Right lobe of liver (tissue), 6 donors: ENCODE measurements at places on chromosomes 16 and 17.

- DNase-seq, result no peak
These were observed 190.0 kb downstream of the C16orf95 start for GRCh38 chr16:87127061-87127765.

DNA sequence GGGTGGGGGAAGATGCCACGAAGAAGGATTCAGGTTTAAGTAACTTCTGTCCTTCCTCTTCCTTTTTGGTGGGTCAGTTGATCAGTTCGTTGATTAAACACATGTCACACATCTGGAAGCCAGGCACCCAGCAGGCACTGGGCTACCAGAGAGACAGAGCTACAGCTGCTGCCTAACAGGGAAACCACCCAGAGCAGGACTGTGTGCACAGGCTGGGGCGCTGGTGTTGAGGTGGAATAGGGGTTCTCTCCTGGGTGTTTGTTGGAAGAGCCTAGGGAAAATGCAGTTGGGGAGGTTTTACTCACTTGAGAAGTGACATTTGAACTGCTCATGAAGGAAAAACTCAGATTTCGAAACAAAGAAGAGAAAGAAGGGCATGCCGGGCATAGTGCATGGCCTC lies 152.4 kb downstream of the IRX5 start:
- DNase-seq, result no peak

- DNase-seq, result peak; percentile 48
These were observed 105.2 kb downstream of the RPTOR start for GRCh38 chr17:80649672-80650330.

GRCh38 chr17:34892461-34893249 lies 68.6 kb downstream of the CCT6B start:
- DNase-seq, result no peak

DNA sequence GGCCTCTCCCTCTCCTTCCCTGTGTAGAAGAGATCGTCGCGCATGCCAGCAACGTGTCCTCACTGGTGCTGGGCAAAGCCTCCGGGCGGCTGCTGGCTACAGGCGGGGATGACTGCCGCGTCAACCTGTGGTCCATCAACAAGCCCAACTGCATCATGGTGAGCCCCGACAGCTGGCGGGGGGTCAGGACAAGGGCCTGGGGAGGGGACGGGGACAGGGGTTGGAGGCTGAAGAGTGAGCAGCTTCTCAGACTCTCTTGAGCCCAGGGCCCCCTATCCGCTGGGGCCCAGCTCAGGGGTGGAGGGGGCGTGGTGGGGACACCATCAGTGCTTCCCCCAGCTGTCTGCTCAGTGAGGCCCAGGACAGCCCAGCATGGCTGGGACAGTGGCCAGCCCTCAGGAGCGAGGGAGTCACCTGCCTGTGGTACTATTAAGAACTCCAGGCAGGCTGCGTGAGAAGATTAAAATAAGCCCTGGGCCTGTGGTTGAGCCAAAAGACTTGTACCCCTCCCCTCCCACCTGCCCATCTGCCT lies 6.2 kb downstream of the KATNB1 start:
- DNase-seq, result no peak

- peak; percentile 81 for DNase-seq
These were observed 7.6 kb downstream of the SLC46A1 start for GRCh38 chr17:28398280-28398981.

- DNase-seq, result no peak
These were observed 16.6 kb downstream of the MYO15B start for GRCh38 chr17:75604034-75604695.

- peak; percentile 87 for DNase-seq
These were observed 30.7 kb upstream of the MED9 start for GRCh38 chr17:17445925-17446665.

GRCh38 chr16:51151435-51151960 lies 428 bp upstream of the SALL1 start:
- DNase-seq, result peak; percentile 93

- no peak for DNase-seq
These were observed 112.6 kb downstream of the IRF8 start for GRCh38 chr16:86011532-86011931.

DNA sequence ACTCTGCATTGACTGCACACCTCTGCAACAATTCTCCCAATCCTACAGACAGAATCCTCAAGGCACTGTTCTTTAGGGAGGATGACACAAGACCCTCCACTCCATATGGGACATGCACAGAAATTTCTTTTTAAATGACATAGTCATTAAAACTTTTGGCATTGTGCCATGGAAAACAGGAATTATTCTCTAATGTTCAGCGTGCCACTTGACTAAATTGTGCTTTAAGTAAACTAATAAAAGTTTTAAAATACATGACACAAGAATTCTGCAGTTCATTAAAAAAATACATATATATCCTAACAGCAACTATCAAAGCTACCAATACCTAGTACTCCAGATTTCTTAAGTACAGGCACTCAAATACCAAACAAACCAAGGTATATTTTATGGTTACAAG lies 16.0 kb downstream of the CEP112 start:
- no peak for DNase-seq

GRCh38 chr17:3724378-3725077 lies 825 bp downstream of the HASPIN start:
- no peak for DNase-seq

DNA sequence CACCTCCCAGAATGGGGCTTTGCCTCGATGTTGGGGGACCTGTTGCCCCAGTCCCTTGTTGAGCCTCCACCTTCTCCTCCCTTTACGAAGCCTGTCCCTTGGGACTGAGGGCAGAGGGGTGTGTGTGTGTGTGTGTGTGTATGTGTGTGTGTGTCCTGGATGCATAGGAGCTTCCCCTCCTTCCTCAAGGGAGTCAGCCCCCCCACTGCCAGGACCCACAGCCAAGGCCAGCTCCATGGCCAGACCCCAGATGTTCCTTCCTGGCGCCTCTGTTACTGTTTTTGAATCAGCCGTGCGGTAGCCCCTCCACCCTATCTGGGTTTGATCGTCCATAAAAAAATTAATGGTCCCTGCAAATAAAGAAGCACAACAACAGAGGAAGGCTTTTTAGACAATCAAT lies 17.7 kb upstream of the DOK4 start:
- no peak for DNase-seq

GRCh38 chr17:7241090-7241733 lies 1.0 kb downstream of the GABARAP start:
- peak; percentile 13 for DNase-seq

GRCh38 chr17:77915594-77916021 lies 42.9 kb upstream of the TNRC6C start:
- no peak for DNase-seq

GRCh38 chr17:29709866-29710519 lies 87.3 kb upstream of the CORO6 start:
- no peak for DNase-seq

DNA sequence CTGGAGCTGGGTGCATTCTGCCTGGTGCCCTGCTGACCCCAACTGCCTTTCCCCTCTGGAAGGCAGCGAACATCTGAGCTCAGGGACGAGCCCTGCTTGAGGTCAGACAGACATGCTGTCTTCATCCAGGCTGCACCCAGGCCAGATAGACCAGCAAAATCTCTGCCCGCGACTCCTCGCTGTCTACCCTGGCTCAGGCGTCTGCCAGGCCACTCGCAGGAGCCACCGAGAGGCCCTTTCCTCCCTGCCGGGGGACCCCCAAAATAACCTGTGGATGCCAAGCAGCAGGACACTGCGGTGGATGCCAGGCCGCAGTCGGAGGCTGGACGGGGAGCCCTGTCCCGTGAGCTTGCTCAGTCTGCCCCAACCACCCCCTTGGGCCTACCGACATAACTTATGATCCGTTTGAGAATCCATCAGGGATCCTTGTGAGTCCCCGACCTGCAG lies 3.3 kb upstream of the SLC25A10 start:
- no peak for DNase-seq

- no peak for DNase-seq
These were observed 9.1 kb upstream of the CRISPLD2 start for GRCh38 chr16:84810518-84811273.

- DNase-seq, result peak; percentile 49
These were observed 8.2 kb upstream of the CIITA start for GRCh38 chr16:10868596-10869469.

GRCh38 chr17:82158825-82159224 lies 53.8 kb downstream of the CCDC57 start:
- DNase-seq, result peak; percentile 21

GRCh38 chr17:31517524-31517923 lies 126.0 kb downstream of the RAB11FIP4 start:
- DNase-seq, result no peak

DNA sequence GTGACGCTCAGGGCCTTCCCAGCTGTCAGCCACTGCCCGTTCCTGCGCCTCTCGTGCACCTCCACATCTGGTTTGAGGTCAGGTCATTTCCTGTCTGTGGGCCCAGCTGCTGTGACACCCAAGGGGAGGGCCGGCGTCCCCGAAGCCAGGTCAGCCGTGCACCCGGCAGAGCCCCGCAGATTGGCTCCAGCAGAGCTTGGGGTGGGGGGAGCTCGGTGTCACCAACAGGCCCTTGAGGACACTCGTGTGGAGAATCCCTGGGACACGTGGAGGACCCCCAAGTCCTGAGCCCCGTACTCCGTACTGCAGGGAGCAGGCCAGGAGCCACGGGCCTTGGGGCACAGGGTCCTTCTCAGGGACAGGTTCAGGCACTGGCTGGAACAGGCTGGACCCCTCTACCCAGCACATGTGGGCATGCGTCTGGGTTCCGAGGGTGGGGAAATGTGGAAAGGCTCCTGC lies 4.8 kb downstream of the SPATA2L start:
- DNase-seq, result no peak

GRCh38 chr16:6204945-6205344 lies 1107.3 kb upstream of the EEF2KMT start:
- DNase-seq, result no peak

- DNase-seq, result no peak
These were observed 10.6 kb upstream of the MRPL38 start for GRCh38 chr17:75915268-75915667.

DNA sequence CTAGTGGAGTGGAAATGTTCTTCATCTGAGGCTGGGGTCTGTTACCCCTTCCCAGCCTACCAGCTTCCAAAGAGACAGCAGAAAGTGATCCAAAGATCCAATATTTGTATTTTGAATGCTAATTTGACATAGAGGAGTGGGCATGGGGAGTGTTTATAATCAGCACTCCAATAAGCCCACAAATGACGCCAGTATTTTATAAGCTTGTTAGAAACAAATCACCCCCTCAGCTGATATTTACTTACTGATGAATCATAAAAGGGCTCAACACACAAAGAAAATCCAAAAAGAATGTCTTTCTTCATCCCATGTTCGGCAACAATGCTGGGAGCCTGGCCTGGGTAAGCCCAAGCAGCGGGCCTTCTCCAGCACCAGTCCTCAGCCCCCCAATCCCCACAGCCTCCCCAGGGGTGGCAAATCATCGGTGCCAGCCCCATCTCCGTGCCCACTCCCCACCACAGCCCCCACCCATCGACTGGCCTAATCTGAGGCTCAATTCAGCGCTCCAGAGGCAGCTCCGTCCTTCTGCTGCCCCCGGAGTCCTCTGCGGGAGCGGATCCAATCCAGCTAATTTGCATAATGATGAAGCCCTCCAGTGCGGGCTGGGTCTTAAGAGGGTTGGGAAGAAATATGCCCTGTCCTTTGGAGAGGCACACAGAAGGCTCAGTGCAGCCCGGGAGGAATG lies 169.5 kb downstream of the C16orf78 start:
- DNase-seq, result no peak

GRCh38 chr17:55931446-55931845 lies 180.6 kb downstream of the PCTP start:
- DNase-seq, result no peak

DNA sequence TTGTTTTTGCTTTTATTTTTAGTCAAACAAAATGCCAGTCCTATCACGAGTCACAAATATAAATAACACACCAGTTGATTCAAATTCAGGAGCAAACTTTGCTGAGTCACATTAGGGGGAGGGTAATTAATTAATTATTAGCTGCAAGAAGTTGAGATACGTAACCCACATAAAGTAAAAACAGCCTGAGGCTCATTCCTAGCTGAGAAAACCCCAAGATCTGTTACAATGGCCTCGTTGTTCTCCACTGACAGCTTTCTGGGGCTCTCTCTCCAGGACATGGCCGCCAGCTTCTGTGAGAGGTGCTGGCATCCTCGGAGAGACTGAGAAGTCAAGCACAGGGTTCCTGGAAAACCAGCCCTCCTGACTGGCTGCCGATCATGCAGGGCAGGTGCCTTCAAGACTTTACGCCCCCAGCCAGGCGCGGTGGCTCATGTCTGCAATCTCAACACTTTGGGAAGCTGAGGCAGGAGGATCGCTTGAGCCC lies 11.1 kb downstream of the RAB40B start:
- DNase-seq, result no peak

GRCh38 chr17:71098071-71098470 lies 928.7 kb downstream of the KCNJ2 start:
- no peak for DNase-seq

DNA sequence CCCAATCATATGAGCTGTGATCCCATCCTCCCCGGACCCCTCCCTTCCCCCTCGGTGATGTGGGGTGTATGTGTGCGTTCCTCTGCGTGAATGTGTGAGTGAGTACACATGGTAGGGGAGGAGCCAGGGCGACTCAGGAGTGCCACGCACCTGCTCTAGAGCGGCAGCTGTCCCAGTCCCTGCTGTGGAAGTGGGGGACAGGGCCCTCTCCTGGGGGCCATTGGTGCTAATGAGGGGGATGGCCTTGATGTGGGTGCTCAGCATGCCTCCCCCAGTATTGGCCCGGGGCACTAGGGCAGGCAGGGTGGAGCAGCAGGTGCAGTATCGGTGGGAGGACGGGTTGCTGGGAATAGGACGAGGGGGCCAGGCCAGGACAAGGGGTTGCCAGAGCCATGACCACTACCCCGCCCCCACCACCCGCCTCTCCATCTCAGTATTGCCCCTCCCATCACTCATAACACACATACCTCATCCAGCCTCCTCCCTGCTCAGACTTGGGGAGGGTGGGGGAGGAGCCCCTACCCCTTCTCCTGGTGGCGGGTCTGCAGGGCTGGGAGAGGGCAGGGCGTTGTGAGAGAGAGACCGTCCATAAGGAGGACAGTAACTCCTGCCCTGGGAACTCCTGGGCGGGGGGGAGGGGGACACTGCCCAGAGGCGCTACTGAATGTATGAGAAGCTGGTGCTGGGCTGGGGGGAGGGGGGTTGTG lies 8.5 kb downstream of the NR1D1 start:
- no peak for DNase-seq

GRCh38 chr17:79176792-79177601 lies 102.4 kb downstream of the ENGASE start:
- DNase-seq, result no peak

DNA sequence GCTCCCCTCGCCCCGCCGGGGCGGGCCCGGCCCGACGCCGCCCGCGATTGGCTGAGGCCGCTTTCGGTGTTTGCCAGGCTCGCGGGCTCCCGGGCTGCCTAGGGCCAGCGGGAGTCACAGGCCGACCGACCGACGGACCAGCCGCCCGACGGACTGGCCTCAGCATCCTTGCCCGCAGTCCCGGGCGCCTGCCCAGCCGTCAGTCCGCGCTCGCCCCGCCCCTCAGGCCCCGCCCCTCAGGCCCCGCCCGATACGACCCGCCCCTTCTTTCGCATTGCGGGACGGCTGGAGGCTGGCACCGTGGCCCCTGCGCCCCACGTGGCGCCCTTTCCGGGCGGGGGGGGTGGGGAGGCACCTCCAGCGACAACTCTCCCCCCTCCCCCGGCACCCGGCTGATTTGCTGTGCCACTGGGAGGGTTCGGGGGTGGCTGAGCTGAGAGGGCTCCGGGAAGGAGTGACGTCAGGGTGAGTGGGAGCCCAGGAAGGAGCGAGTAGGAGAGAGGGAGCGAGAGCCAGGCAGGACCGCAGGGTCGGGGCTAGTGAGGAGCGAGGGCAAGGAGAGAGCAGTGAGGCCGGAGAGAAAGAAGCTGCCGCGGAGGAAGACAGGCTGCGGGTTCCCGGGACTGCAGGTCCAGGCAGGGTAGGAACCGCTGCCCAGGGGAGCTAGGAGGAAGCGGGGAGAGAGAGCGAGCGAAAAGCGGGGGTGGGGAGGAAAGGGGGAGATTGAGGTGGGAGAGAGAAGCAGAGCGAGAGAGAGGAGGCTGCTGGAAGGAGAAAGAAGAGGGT lies at the start of gene ASPHD1:
ASPHD1 (plus strand) TSS at position 387 of the 786 bp plus-strand sequence. CDS start 484 bp downstream, outside the sequence.
- peak; percentile 72 for DNase-seq
